NCI-H2107 (cell line): ENCODE measurements at places on chromosomes 1 and 21.

- DNase-seq: no peak
Observed at GRCh38 chr1:39840507-39840906, 42.8 kb downstream of the TRIT1 start.

DNA sequence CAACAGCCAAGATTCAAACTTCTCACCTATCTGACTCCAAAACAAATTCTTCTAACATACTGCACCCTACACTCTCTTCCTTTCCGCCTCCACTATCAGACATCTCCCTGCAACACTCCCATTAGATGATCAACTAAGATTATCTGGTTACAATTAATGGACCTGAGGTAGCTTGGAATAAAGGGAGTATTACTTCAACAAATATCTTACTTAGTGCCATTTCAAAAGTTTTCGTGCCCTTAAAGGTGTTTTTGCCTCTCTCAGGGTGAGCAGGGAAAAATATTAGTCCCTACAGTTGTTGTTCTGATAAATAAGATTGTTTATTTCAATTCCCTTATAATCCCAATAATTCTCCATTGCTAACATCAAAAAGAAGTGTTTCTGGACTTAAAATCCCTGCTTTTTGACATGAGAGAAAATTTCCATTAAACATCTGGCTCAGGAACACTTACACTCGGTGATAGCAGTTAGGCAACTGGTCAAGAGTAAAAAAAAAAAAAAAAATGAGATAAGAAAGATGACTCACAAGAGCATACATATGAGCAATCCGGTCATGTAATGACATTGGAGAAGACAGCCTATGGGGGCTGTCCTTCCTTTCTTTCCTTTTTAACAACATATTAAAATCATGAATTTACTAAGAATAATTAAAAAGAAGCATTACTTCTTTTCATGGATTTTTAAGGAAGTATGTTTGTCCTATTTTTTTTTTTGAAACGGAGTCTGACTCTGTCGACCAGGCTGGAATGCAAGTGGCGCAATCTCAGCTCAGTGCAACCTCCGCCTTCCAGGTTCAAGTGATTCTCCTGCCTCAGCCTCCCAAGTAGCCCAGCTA lies 7.6 kb downstream of the RSBN1 start:
- DNase-seq: no peak

DNA sequence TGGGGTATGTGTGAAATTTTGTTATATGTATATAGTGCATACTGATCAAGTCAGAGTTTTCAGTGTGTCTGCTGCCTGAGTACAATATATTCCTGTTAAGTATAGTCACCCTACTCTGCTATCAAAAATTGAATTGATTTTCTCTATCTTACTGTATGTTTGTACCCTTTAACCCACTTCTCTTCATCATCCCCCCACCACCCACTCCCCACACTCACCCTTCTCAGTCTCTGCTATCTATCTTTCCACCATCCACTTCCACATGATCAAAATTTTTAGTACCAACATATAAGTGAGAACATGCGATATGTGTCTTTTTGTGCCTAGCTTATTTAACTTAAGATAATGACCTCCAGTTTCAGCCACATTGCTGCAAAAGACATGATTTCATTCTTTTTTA lies 4.2 kb downstream of the LY9 start:
- DNase-seq: no peak

- DNase-seq: no peak
Observed at GRCh38 chr1:69139007-69139406, 428.7 kb upstream of the LRRC7 start.

- DNase-seq: no peak
Observed at GRCh38 chr1:201490708-201491131, 16.2 kb downstream of the CSRP1 start.

DNA sequence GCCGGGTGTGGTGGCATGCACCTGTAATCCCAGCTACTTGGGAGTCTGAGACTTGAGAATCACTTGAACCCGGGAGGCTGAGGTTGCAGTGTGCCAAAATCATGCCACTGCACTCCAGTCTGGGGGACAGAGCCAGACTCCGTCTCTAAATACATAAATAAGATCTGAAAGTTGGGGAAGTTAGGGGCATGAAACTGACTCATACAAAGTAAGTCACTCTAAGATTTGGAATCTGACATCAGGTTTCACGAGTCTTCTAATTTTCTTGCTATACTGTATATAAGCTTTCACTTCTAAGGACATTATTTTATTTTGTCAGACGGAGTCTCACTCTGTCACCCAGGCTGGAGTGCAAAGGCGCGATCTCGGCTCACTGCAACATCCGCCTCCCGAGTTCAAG lies 30.1 kb downstream of the RNF19B start:
- no peak for DNase-seq
